ENCODE measurements at places on chromosomes 6 and 20.

DNA sequence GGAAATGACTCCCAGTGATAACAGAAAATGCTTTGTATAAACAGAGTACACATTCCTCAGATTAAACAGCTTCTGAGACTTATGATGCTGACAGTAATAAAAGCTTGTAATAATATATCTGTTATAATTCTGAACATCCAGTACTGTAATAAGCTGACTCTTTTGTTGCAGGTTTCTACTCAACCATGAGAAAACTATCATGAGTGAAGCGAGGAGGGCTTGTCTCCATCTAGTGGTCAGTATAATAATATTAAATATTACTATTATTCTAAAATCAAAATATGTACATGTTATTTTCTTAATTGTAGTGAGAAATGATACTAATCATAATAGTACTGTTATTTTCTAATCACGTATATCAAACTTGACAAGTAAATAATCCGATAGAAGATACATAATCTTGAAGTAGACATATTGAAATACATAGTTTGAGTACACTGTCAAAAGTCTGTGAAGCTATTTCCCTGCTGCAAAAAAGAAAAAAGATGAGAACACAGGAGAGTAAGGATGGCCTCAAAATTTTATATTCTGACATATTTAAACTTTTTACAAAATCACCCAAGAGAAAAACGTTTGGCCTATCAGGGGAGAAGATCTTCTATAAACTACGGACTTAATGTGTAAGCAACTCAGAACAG lies 183.1 kb downstream of the MOXD1 start:
- DNase-seq = no peak

DNA sequence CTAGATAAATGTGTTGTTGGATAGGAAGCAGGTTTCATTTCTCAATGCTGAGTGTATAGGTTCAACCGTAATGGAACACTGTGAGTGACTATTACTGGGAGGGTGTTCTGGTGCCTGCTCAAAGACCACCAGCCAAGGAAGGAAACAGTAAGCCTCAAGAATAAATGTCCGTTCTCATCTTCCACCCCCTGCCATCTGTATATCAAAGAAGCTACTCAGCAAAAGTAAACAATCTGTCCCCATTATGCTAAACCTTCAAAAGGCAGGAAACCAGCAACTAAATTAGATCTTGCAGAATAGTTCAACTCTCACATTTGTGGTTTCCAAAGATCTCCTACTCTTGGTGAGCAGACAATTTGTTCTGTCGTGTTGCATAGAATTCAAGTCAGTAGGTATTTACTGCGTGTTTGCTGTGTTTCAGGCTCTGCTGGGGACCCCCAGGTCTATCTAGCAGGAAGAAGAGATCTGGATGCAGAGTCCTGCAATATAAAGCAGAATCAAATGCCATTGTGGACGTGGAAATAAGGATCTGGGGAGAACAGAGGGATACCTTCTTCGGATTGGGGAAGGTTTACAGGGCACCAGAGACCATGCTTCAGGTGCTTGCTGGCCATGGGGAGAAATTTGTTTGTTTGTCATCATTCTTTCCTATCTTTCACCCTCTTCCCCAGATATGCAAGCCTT lies 87.3 kb downstream of the SCML4 start:
- no peak for DNase-seq

DNA sequence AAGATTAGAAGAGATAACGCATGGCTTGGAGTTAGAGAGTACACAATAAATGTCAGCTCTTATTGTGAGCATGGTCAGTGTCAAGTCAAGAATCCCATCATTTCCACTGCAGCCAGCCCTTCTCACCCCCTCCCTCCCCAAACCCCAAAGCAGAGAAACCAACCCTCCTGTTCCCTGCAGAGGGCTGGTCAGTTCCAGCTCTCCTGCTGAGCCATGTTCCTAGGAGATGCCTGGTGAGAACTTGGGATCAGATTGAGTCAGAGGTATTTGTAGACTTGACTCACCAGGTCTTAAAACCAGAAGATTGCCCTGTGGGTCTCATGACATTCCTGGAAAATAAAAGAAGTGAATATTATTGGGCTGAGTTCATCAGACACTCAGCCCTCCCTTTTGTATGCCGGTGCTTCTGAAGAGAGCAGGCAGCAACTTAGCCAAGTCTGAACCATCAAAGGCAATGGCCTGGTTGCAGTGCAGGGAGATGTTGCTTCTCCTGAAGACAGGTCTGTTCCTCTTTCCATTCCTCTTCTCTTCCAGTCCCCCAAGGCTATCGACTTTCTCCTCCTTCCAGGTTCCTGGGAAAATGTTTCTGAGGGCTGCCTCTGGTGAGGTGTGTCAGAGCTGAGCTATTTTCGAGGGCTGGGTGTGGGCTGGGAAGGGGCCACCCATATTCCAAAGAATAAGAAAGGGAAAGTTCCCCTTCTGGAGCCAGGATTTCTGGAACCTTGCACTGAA lies 278.2 kb upstream of the SUPT3H start:
- DNase-seq = no peak

GRCh38 chr6:56148488-56149186 lies 98.7 kb downstream of the COL21A1 start:
- no peak for DNase-seq

GRCh38 chr6:44868335-44868668 lies 459.8 kb upstream of the RUNX2 start:
- DNase-seq = no peak

- no peak for DNase-seq
These were observed 44.7 kb upstream of the ADIG start for GRCh38 chr20:38536310-38536709.

GRCh38 chr6:143749891-143750290 lies 72.1 kb downstream of the PHACTR2 start:
- DNase-seq = no peak

GRCh38 chr6:98487612-98488011 lies 346.8 kb upstream of the POU3F2 start:
- DNase-seq = no peak

GRCh38 chr6:77292564-77293546 lies 170.4 kb downstream of the HTR1B start:
- DNase-seq = no peak

DNA sequence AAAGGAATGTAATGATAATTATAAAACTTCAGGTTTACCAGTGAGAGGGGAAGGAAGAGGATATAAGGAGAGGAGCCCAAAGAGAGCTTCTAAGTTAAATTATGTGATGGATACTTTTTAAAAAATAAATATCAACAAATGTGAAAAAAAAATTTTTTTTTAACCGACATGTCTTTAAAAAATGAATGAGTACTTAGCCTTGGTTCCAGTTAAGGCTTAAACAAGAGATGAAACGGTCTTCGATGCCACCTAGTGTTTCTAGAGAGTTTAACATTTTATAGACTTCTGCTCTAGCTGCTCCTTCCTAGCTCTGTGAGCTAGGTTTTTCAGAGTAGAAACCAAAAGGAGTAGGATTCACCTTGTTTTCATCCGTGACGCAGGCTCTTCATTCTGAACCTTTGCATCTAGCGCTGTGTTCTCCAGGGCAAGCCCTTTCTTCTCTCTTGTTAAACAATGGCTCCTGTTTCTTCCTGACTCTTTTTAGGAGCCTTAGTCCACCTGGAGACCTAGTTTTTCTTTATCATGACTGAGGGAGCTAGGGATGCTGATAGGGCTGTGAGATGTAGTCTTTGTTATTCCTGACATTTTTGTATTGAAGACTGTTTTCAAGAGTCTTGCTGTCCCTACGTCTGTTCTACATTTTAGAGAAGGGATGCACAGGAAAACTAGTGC lies 42.4 kb upstream of the GNRH2 start:
- DNase-seq = no peak

GRCh38 chr6:36378936-36379335 lies 8.5 kb downstream of the ETV7 start:
- no peak for DNase-seq

DNA sequence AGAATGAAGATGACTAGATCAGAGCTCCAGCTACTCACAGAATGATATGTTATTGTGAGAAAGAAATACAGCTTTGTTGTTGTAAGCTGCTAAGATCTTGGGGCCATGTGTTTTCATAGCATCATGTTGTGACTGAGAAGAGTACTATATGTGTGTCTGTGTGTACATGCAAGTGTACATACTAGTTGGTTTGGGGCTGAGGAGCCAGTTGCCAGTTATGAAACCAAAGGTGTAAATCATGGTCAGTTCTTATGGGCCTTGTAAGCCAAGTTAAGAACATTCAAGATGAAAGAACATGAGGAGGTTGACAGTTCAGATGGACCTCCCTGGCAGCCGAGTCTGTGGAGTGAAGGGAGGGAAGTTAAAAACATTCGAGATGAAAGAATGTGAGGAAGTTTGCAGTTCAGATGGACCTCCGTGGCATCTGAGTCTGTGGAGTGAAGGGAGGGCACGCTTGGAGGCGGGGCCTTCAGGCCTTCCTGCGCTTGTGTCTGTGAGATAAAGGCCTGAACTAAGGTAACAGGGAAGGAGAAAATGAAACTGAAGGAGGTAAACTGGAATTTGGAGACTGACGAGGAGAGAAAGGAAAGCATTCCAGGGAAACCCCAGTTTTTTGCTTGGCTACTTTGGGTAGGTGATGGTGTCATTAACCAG lies 13.9 kb downstream of the AFDN start:
- DNase-seq = no peak

GRCh38 chr6:169665289-169665688 lies 36.5 kb downstream of the WDR27 start:
- no peak for DNase-seq
